NCI-H524 (cell line): ENCODE measurements at places on chromosomes 2 and 18.

GRCh38 chr2:69789175-69789721 lies 40.2 kb upstream of the GMCL1 start:
- DNase-seq, result no peak

GRCh38 chr18:79634593-79635426 lies 44.8 kb upstream of the CTDP1 start:
- no peak for DNase-seq

- no peak for DNase-seq
Observed at GRCh38 chr2:235061656-235062055, 109.8 kb downstream of the SH3BP4 start.

DNA sequence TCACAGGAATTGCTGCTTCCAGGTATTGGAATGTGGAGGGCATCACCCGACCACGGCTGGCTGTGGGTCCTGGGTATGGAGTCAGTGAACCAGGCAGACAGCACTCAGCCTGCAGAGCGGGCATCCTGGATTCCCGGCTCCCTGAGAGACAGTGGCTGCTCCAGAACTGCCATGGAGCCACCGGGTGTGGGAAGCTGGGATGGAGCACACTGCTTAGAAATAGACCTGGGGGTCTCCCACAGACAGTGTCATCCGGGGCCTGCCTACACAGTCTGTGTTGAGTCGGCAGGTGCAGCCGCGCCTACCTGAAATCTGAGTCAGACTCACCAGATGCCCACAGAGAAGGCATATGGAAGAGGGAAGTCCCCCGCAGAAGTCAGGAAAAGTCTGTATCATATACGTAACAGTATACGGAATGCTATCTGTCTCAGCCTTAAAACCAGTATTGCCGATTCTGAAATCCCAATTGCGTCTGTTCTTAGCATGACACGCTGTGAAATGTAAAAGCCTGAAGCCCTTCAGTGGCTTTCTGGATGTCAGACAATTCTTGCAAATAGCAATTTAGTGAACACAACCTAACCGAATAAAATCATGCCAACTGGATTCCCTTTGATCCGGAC lies 509.7 kb upstream of the MYT1L start:
- DNase-seq, result no peak

DNA sequence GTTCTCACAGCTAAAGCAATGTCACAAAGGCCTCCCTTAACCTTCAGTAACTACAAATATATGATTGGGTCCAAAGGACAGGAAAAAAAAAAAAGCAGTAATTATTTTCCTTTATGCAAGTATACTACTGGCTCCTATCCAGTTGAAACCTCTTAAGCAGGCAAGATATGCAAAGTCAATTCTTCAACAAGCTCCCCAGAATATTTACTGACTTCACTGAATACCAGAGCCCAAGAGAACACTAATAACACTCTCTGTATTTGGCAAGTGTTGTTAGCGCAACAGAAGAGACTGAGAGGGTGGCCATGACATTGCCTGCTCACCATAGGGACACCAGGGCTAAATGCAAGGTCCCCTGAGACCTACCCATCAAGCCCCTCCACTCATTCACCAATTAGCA lies 74.5 kb downstream of the AP1S3 start:
- DNase-seq, result no peak

GRCh38 chr2:226396541-226396940 lies 403.1 kb downstream of the IRS1 start:
- no peak for DNase-seq

DNA sequence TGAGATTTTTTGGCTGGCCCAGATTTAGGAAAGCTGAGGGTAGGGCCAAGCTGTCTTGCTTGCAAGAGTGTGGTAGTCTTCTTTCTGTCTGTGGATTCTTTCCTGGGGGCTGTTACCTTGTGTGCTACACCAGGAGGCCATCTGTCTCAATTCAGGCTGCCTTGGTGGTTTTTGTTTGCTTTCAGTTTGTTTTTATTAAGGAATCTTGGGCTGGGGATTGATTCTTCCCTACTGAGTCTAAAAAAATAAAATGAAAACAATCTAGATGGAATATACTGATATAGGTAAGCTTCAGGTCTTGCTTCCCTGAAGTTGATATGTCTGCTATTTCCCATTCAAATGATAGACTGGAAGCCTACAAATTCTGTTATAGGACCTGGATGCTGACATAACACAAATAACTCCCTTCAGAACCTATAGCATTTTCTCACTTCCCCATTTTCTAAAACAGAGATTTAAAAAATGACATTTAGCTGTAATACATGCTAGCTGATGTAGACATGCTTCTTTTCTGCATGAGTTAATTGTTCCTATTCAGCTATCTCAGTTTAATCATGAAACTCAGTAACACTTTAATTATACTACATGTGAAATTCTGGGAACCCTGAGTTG lies 5.3 kb downstream of the LHCGR start:
- DNase-seq, result no peak

- DNase-seq, result no peak
Observed at GRCh38 chr2:189116979-189117378, 62.6 kb downstream of the COL5A2 start.

DNA sequence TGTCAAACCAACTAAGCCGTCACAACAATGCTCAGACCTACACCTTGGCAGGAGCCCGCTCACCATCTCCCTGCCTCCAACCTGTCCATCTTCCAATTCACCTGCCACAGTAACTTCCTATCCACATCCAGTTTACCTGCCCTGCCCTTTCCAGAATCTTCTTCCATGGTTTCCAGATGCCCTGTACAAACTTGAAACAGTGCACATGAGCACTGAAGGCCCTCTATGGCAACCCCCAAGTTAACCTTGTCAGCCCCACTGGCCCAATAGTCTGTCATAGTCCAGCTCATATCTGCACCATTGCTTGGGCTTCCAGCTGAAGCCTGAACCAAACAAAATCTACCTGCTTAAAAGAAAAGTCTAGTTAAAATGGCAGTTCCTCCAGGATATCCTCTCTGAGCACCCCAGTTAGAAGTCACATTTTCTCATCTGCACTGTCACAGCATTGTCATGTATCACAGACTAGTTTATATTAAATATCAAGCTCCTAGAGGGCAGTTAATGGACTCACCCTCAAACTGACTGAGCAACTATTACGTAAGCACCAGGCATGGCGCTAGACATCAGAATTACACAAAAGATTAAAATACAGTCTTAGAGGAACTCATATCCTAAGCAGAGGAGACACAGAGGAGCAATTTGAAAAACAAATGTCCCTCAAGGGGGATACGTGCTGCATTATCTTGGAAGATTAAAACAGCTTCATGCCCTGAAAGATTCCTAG lies 11.6 kb downstream of the NFE2L2 start:
- DNase-seq, result no peak

GRCh38 chr2:120470041-120470965 lies 124.4 kb downstream of the INHBB start:
- DNase-seq, result no peak

DNA sequence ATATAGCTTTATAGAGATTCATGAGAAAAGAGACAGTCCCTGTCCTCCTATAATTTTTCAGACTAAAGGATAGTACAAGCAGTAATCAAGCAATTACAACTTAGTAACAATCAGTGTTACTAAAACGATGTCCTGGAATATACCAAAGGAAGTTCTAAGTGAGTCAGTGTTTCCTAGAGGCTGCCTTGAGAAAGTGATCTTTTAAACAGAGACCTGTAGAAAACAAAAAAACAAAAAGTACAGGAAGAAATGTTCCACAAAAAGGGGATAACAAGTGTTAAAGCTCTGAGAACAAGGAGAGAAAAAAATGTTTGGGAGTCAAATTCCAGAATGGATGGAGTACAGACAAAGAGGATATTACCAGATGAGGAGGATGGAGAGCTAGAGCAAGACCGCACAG lies 556.4 kb downstream of the ERBB4 start:
- no peak for DNase-seq

- DNase-seq, result no peak
Observed at GRCh38 chr2:40395169-40396073, 56.5 kb downstream of the SLC8A1 start.

DNA sequence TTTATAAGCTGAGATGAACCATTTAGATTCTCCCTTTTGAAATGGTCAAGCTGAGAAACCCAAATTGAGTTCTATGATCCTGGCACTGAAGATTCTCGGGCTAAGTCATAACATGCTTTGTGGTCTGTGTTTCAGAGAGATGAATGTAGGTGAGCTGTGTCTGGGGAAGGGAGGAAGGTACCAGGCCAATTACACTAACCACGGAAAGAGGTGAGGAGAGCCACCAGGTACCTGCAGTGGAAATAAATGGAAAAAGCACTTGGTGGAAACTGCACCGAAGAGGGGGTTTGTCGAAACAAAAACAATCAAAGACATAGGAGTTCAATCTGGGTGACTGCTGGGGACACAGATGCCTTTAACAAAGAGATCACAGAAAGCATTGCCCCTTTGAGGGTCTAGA lies 963 bp upstream of the MRPL44 start:
- DNase-seq, result no peak

- no peak for DNase-seq
Observed at GRCh38 chr18:43420950-43421349, 143.7 kb upstream of the SYT4 start.

DNA sequence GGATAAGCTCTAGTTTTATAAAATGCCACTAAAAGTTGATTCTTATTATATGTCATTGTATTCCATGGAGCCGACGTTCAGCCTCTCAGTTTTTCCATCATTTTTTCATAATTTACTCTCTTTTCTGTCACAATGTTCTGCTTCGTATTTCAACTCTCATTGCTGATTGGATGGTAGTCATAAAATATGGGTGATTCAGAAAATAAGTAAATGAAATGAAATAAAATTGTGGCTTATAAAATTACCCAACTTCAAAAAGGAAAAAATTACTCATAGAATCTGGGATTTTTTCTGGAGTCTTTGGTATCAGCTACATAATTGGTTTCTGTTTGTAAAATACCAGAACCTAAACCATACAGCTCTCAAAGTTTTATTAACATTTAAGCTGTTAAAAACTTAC lies 139.7 kb upstream of the ITGA4 start:
- no peak for DNase-seq

GRCh38 chr2:68514316-68514929 lies 47.0 kb downstream of the APLF start:
- no peak for DNase-seq

DNA sequence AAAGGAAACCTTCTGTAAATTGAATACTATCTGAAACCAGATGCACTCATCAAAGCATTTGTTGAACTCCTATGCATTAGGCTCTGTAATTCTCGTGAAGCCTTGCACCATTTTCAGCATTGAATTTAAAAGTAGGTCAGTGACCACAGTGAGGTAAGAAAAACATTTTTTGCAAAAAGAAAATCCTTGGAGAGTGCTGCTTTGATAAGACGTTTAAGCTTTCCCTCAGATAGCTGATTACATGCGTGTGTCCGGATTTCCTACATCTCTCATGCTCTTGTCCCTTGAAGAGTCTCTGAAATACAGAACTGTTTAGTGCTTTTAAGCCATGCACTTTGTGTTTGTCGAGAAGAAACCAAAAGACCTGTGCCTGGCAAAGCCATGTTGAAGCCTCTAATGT lies 113.6 kb downstream of the FMNL2 start:
- no peak for DNase-seq

GRCh38 chr2:217775920-217776503 lies 226.8 kb downstream of the TNS1 start:
- no peak for DNase-seq

GRCh38 chr18:39698436-39698835 lies 2132.8 kb upstream of the CELF4 start:
- no peak for DNase-seq

- DNase-seq, result no peak
Observed at GRCh38 chr2:175457895-175458448, 276.5 kb upstream of the ATP5MC3 start.

DNA sequence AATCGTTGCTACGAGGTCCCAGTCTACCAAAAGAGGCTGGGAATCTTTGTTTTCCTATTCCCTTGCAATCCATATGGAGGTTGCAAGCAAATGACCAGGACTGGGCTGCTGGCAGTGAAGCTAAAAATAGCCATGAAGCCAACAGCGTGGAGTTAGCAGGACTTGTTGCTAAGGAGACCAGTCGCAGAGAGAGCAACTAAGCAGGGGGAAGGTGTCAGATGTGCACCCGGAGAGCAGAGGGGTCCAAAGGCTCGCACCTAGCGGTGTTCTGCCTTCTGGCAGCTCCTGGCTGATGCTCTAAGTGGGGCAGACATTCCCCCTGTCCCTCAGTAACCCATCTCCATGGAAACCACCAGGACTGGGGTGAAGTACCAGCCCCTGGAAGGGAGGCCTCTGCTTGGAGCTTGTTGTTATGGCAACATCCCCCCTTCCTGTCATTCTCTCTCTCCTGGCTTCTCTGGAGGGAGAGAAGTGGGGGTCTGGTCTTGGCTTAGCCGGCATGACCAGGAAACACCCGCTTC lies 84.6 kb downstream of the DNMT3A start:
- DNase-seq, result peak; percentile 78

GRCh38 chr2:156366753-156367152 lies 34.2 kb upstream of the NR4A2 start:
- DNase-seq, result no peak

GRCh38 chr2:174878537-174879147 lies 114.4 kb upstream of the CHRNA1 start:
- DNase-seq, result no peak

- no peak for DNase-seq
Observed at GRCh38 chr2:190441564-190441963, 33.4 kb downstream of the MFSD6 start.

GRCh38 chr2:52960881-52961280 lies 806.7 kb upstream of the CHAC2 start:
- DNase-seq, result no peak

DNA sequence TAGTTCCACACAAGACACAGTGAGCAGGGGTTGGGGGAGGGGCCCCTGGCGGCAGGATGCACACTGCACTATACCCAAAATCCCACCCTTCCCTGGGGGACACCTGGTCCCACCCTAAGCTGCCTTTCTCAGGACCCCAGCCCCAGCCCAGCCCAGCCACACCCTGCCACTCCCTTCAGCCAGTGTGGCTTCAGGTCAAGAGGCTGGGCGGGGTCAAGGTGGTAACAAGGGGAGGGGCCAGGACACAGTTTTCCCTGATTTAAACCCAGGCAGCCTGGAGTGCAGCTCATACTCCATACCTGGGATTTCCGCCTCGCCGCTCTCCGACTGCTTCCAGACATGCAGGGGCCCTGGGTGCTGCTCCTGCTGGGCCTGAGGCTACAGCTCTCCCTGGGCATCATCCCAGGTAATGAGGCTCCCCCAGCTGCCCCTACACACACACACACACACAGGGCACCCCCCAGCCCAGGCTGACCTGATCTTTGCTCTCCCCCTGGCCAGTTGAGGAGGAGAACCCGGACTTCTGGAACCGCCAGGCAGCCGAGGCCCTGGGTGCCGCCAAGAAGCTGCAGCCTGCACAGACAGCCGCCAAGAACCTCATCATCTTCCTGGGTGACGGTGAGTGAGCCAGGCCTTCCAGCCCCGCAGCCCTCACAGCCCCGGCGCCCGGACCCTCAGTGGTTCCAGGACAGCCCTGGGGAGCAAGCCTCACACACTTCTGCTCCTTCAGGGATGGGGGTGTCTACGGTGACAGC lies at the start of gene ALPG:
ALPG (plus strand) TSS at position 289 of the 755 bp plus-strand sequence; CDS start at position 340, 51 bp downstream.
- no peak for DNase-seq

- no peak for DNase-seq
Observed at GRCh38 chr2:74991977-74992376, 33.5 kb downstream of the POLE4 start.

GRCh38 chr2:46810195-46810594 lies 105.4 kb downstream of the MCFD2 start:
- no peak for DNase-seq

- DNase-seq, result no peak
Observed at GRCh38 chr18:9428862-9429661, 46.3 kb upstream of the RALBP1 start.
